ENCODE measurements at places on chromosomes 4 and X.

DNA sequence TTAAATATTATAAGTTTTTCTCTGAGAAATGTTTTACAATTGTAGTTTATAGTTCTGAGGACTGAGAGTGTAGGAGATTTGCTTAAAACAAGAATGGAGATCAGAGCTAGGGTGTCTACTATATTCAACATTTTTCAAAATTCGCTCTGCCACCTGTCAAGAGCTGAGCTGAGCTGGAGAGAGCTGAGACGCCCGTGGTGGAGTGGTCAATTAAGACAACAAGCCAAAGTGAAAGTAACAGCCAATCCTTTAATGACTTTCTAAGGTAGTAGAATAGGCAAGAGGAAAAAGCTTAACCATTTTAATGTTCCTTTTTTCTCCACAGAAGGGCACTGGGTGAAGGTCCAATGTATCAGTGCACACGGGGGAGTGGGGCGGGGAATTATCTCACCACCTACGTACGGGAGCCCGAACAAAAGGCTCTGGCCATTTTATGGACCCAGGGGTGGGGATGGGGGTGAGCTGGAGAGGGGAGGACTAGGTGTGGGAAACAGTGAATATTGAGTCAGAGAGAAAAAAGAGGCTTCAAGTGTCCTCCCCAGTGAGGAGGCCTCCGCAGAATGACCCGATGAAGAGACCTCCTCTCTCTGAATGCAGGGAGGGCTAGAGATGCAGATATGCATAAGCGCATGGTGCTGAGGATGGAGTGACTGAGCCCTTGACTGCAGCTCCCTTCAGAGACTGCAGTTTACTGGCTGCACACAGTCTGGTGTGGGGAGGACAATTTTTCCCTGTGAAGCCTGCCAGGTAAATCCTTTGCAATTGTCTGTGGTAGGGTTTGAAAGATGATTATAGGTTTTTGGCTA is 60.8 kb downstream of the SPCS3 start:
- DNase-seq = no peak

- no peak for DNase-seq
Measured at GRCh38 chr4:108619372-108620100, 840 bp upstream of the RPL34 start.

- DNase-seq = no peak
Measured at GRCh38 chr4:55269995-55270394, 76.0 kb upstream of the SRD5A3 start.

DNA sequence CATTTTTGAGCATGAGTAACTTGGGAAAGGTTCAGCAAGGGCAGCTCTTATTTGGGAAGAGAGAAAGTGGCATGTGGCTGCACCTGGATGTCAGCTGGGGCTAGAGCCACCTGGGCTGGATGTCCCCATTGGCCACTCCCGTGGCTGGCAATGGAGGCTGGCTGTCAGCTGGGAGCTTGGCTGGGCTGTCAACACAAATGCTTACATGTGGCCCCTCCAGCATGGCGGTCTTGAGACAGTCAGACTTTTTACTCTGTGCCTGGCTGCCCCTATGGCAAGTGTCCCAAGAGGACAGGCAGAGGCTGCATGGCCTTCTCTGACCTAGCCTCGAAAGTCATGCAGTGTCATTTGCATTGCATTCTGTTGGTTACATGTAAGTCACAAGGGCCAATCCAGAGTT is 99.6 kb downstream of the FAM53A start:
- no peak for DNase-seq

- DNase-seq = no peak
Measured at GRCh38 chr4:128942607-128943006, 133.1 kb downstream of the JADE1 start.

DNA sequence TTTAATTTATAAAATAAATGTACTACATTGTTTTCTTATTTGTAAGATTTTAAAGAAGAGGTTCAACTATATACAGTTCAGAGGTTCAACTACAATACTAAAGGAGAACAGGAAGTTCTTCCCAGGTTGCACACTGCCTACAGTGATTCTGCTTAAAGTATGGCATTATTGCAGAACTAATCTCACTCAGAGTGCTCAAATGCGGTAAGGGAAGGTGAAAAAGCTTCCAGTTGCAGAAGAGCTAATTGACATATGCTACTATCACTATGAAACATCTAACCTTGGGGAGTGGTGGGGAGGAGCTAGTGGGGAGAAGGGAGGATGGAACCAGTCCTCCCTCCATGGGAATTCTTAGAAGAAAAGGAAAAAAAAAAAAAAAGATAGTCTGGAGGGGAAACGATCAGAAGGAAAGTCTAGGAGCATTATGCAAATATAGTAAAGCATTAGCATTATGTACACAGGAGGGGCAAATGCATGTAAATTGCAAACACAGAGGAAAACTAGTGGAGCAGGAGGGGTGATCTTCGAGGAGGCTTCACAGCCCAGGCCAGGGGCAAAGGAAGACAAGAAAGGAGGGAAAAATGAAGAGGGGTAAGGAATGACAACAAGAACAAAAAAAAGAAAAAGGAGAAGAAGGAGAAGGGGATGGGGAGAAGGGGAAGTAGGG is 32.0 kb upstream of the MMAA start:
- no peak for DNase-seq

GRCh38 chrX:31715675-31716074 is 643.8 kb upstream of the FTHL17 start:
- DNase-seq = no peak

DNA sequence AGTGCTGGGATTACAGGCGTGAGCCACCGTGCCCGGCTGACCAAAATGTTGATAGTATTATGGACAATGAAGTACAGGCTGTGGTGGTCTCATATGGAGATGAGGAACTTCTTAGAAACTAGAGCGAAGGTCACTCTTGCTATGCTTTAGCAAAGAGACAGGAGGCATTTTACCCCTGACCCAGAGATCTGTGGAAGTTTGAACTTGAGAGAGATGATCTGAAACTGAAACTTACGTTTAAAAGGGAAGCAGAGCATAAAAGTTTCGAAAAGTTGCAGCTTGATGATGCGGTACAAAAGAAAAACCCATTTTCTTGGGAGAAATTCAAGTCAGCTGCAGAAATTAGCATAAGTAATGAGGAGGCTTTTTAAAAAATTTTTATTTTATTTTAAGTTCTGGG is 8.5 kb upstream of the CTAG2 start:
- DNase-seq = no peak

DNA sequence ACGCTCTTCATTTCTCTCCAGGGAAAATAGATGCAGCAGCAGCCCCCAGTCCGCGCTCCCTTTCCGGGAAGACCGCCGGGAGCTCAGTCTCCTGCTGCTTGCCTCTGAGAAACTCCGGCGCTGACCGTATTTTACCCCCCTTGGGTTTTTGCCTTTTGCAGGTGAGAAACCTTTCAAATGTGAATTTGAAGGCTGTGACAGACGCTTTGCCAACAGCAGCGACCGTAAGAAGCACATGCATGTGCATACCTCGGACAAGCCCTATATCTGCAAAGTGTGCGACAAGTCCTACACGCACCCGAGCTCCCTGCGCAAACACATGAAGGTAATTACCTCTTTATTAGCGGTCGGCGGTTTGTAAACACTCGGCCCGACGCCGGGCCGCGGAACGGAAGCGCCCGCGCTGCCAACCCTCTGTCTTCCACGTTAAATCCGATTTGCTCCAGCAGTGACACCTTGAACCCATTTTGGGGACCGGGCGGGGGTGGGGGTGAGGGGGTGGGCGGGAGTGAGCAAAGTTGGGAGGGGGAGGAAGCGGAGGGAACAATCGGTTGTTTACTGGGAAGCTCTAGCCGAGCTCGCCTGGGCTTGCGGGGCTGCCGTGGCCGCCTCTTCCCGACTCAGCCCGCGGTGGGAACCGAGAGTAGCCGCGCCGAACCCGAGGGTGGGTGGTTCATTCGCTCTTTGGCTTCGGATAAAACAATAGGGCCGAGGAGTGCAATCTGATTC is 3.0 kb downstream of the ZIC3 start:
- DNase-seq = no peak

DNA sequence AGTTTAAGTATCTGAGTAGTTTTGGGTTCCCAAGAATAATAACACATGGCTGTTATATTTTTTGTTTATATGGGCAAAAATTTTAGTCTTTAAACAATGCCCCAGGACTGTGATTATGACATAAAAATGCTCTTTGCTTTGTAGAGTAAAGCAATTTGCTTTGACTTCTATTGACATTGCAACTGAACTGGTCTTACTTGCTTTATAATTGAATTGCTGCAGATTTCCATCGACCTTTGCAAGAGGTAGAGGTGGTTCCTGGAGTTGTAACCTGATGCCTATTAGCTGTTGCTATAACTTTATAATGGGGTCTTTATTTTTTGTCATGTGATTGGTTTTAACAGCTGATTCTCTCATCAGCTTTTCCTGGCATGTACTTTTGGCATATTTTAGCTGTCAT is 302.9 kb downstream of the ARHGAP10 start:
- no peak for DNase-seq

DNA sequence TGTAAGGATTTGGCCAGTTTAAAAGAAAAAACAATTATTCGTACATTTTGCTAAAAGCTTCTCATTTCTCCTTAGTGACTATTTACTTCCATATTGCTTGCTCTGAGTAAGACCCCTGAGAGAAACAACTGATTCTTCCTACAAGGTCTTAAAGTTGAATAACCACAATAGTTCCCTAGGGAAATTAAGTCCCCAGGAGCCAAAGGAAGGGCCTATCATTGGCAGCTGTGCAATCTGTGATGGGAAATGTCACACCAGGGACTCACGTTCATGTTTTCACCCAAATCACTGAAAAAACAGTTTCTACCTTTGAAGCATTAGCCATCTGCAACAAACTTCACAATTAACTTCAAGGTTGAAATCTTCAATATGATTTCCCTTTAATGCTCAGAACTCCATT is 66.7 kb downstream of the JADE1 start:
- DNase-seq = no peak

DNA sequence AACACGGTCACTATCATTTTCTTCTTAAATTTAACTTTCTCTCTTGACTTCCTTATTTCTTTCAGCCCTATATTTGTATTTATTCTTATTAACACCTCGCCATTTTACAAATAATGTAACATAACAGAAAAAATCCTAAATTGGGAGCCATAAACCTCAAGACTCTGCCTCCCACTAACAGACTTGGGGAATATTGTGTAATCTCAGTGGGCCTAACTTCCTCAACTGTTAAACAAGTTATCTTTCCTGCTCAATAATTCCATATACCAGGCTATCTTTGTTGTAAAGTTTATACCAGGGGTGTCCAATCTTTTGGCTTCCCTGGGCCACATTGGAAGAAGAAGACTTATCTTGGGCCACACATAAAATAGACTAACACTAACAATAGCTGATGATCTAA is 26.2 kb downstream of the PRSS12 start:
- no peak for DNase-seq

DNA sequence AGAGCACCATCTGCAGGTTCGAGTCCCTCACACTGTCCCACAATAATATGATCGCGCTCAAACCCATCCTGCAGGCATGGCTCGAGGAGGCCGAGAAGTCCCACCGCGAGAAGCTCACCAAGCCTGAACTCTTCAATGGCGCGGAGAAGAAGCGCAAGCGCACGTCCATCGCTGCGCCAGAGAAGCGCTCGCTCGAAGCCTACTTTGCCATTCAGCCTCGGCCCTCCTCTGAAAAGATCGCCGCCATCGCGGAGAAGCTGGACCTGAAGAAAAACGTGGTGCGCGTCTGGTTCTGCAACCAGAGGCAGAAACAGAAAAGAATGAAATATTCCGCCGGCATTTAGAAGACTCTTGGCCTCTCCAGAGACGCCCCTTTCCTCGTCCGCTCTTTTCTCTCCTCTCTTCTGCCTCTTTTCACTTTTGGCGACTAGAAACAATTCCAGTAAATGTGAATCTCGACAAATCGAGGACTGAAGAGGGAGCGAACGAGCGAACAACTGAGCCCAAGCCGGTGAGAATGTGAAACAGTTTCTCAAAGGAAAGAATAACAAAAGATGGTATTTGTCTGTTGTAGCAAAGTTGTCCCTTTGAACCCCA is 1.9 kb downstream of the POU4F2 start:
- DNase-seq = no peak

GRCh38 chrX:38192007-38192810 is 28.5 kb downstream of the SRPX start:
- DNase-seq = no peak

DNA sequence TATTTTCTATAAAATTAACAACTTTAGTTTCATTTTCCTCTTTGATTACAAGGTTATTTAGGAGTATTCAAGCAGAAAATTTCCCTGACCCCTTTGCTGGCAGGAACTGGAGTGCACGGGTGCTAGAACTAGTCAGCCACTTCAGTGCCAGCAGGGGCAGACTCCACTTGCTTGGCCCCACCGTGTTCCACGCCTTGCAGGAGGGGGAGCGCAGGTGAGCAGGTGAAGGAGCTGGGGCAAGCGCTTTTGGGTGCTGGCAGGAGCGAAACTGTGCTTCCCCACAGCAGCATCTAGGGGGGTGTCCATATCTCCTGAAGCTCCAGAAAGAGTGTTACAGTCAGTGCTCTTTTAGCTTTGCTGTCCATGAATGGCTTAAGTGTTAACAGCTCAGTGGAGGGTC is 45.5 kb downstream of the MID2 start:
- DNase-seq = no peak

DNA sequence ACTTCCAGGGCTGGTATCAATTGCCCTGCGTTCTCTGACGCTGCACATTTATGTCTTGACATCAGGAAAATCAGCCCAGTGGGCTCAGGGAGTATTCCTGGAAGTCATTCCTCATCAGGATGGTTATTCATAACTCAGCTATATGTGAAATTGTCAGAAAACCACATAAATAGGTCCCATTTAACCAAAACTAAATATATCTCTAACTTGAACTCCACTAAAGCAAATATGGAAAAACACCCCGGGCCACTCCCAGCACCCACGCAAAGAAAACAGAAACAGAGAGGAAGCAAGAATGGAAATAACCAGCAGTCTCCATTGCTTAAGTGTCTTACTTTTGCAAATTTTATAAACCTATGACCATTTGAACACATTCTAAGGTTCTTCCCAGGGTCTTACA is 112.0 kb downstream of the IRF2 start:
- no peak for DNase-seq

DNA sequence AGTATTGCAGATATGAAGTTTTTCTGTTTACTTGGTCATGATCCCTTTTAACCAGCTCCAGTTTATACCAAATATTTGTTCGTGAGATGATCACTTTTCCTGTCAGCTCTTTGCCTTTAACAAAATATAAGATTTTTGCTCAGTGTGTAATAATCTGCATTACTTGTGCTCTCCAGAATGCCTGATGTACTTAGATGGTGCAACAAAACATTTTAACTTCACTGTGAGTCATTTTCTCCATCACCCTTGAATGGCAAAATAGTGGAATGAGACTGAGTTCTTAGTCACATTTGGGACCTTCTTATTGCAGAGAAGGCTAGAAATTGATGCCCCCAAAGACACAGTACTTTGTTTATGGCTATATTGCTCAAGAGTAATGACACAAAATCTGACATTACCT is 252.0 kb downstream of the FRMPD4 start:
- no peak for DNase-seq

DNA sequence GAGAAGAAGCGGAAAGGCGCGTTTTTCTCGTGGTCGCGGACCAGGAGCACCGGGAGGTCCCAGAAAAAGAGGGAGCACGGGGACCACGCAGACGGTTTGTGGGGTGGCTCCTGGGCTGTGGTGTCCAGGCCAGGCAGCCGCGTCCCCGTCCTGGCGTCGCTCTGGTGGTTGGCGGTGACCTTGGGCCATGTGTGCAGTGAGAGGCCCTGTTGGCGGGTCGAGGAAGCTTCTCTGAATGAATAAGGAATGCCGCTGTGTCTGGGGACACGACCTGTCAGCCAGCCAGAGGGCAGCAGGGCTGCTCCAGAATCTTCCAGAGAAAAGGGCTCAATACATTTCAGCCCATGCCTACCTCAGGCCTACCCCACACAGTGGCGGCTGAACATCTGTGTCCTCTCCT is 24.3 kb upstream of the HGFAC start:
- DNase-seq = no peak
